ENCODE measurements at places on chromosomes 2 and 18. TPM values are rescaled to one million over a fixed set of nuclear protein-coding genes. Genes with fewer than 3 reads are reported as not detected.

GRCh38 chr2:21928292-21928691 is 804.5 kb downstream of the TDRD15 start:
- DNase-seq, result no peak

The SERPINB13 gene
- not detected for total RNA-seq

DNA sequence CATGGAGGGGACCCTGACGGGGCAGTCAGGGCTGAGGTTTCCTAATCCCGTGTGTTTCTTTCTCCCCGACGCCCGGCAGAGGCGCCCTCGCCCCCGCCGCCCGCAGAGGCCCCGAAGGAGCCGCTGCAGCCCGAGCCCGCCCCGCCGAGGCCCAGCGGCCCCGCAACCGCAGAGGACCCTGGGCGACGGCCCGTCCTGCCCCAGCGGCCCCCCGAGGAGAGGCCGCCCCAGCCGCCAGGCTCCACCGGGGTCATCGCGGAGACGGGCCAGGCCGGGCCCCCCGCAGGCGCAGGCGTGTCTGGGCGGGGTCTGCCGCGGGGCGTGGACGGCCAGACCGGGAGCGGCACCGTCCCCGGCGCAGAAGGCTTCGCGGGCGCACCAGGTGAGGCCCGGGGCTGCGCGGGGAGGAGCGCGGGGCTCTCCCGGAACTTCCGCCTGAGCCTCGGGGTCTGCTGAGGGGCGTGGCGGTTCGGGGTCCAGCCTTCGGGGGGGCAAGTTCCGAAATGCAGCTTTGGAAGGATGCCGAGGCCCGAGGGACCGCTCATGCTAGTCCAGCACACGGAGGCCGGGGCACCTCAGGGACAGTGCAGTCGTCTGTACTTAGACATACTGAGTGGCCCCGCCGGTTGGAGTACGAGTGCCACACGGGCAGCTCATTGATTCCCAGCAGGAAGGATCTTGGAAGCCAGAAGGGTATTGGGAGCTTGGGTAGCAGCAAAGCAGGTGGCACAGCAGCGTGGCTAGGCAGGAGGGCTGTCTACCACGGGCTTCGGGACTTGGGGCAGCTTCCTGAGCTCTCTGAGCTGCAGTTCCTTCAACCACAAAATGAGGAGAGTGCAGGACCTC is 60.1 kb downstream of the EMILIN2 start:
- DNase-seq, result peak; percentile 56

DNA sequence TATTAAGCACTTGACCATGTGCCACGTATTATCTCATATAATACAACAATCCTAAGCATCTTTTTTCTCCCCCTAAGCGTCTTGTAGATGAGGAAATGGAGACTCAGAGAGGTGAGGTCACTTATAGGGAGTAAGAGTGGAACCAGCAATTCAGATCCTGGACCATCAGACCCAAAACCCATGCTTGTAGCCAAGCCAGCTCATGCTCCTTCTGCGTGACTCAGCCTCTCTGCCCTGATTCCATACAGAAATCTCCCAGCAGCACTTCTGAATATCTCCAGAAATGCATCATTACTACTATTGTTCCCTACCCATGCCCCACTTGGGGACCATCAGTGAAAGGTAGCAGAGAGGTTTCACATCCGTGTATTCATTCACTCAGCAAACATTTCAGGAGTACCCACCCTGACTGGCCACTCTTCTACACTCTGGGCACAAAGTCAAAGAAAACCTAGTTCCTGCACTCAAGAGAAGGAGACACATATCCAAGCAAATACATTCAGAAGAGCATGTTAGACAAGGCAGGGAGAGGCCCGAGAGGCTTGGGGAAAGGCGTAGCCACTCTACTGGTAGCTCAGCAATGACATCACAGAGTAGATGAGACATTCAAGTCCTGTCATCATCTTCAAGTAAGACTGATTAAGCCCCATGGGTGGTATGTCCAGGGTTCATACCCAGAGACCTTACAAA is 141.9 kb downstream of the MTCL1 start:
- DNase-seq, result no peak

The GKN2 gene
- total RNA-seq, result not detected

The COL5A2 gene
- 0.08 TPM for total RNA-seq

The MTX2 gene
- 24.9 TPM for total RNA-seq

- no peak for DNase-seq
Observed at GRCh38 chr2:171201271-171201670, 40.6 kb upstream of the TLK1 start.

DNA sequence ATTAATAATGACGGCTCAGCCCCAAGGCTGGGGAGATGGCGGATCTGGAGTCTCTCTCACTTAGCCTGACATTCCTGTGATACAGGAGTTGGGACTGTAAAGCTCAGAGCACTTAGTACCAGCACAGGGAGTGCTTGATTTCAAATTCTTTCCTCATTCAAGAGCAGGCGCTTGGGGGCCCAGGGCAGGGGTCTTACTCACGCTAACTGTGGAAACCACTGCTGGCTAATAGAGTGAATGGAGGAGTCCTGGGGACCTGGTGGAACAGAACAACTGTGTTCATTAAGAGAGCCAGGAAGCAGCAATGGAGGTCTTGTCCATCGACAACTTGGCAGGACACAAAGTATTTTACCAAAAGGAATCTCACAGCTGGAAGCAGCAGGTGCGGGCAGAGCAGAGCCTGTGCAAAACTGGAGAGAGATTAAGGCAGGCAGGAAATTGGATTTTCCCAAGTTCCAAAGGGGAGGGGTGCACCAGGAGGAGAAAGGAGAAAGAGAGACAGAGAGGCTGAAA is 358.9 kb downstream of the TNS1 start:
- no peak for DNase-seq

DNA sequence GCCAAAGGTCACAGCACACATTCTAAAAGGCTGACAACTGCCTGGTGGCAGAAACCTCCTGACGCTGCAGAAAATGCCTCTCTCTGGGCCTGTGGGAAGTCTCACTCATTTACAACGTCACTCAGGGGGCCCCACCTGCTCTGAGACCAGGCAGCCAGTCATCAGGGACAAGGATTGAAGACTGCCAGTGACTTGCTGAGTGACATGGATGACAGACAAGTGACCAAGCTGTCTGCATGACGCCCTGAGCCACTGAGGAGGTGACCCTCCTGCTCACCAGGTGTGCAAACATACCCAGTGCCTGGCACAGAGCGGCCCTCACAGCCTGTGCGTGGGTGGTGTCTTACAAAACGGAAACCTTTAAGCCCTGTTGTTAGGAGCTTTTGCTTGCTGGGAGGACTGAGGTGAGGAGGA is 392.4 kb downstream of the TNS1 start:
- DNase-seq, result peak; percentile 28

GRCh38 chr2:121473512-121473911 is 57.2 kb upstream of the RNU4ATAC start:
- DNase-seq, result no peak

The GAD1 gene
- 5.3 TPM for total RNA-seq

DNA sequence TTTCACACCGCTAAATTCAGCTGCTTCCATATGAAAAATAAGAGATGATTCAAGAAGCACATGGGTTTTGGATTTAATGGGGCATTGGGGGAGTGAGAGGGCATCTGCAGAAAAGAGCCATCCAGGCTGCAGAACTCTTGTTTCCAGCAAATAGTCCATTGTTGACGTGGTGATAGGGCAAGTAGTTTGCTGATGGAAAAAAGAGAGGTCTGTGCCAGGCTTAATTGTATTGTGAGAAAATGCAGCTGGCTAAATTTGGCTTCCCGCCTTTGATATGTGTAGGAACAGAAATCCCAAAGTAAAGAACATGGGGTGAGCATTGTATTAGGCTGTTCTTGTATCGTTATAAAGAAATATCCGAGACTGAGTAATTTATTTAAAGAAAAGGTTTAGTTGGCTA is 199.5 kb downstream of the SETBP1 start:
- no peak for DNase-seq

DNA sequence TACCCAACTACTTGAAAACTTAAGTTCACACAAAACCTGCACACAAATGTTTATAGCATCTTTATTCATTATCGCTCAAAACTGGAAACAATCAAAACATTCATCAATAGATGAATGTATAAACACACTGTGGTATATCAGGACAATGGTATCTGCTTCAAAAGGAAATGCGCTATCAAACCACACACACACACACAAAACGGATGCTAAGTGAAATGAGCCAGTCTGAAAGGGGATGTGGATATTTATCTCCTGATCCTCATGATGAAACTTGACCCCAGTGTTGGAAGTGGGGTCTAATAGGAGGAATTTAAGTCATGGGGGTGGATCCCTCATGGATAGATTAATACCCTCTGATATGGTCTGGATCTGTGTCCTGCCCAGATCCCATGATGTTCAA is 22.0 kb downstream of the PDCL3 start:
- DNase-seq, result no peak

The KIF1A gene
- 0.66 TPM for total RNA-seq

The SPDYA gene
- 1.1 TPM for total RNA-seq

DNA sequence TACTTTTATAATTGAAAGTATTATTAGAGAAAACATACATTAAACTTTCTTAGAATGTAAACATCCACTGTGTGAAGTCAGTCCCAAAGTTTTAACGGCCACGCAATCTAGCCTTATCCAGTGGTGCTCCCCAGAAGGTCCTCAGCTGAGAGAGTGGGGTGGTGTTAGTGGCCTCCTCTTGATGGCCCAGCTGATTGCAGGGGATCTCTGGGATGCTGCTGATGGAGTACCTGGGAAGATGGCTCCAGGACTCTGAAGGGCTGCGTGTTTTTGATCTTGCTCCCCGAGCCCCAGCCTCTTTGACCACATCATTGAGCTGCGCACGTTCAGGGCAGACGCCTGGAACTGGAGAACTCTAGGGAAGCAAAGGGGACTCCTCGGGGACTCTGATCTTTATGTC is 181.4 kb downstream of the FAM210A start:
- DNase-seq, result no peak

GRCh38 chr2:219002395-219003266 is 9.4 kb upstream of the CRYBA2 start:
- DNase-seq, result no peak

The CCDC141 gene
- 0.78 TPM for total RNA-seq

DNA sequence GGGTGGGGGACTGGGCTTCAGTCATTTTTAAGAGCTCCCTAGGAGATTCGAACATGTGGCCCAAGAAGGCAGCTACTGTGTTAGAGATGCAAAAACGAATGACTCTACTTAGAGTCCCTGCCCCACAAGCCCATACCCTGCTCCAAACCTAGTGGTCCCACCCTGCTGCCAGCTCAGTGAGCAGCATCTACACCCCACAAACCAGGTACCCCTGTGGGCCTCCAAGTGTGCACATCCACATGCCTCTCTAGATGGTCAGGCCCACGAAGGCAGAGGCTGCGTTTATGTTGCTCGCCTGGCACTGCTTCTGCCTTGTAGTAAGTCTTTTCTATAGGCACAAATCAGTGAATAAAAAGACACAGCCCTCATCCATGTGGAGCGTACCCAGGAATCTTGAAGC is 112.6 kb downstream of the PDCL3 start:
- no peak for DNase-seq

The INO80D gene
- 30.3 TPM for total RNA-seq

The CAPN14 gene
- total RNA-seq, result 0.20 TPM

The C2orf72 gene
- 0.15 TPM for total RNA-seq

- DNase-seq, result no peak
Observed at GRCh38 chr2:85400541-85401463, 9.4 kb downstream of the CAPG start.

- DNase-seq, result no peak
Observed at GRCh38 chr2:211495339-211495738, 938.9 kb downstream of the CPS1 start.

DNA sequence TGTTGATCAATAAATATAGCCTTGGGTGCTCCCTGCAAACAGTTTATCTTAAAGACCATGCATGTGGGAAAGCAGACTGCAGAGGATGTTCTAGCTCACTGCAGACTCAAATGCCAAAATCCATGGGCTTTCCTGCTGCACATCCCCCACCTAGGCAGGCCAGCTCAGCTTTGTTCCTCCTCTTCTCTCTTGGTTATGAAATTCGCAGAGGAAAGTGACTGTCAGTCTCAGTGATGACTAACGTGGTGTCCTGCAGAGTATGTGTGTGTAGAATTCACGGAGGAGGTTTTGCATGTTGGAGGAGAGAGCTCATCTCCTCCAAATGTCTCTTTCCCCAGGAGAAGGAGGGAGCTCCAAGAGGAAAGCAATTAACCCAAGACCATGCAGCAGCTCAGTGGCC is 21.4 kb upstream of the KCNS3 start:
- no peak for DNase-seq

DNA sequence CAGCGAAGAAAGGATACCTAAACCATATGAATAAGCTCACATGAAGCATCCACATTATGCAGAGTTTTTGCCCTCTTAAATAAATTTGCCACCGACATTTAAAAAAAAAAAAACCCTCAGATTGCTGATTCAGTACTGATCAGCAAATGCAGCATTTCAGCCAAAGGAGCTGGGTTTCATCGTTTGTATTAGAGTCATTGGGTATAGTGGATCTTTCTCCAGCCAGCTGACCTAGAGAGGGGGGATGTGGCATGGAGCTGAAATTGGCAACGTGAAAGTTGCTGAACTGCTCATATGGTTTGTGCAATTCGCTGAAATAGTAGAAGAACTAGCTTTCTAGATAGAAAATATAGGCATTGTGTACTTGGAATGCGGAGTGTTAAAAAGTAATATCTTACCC is 73.5 kb upstream of the ZNF397 start:
- DNase-seq, result no peak

The FER1L5 gene
- total RNA-seq, result not detected

DNA sequence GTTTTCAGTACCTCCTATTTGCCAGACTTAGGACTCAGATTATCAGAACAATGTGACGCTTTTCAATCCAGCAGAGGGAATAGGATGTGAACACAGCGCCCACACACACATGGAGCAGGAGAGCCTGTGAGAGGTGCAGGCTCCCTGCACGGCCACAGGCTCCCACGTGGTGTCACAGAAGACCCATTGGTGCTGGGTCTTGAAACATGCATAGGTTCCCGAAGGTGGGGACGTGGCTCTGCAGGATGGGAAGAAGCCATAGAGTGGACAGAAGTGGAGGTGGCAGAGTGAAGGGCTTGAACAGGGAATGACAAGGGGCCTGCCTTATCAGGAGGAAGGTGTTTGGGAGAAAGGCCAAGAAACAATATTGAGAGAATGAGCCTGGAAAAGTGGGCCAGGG is 78.5 kb upstream of the BCL2L11 start:
- no peak for DNase-seq

The SPP2 gene
- not detected for total RNA-seq

- no peak for DNase-seq
Observed at GRCh38 chr2:201886504-201886903, 80.2 kb downstream of the CDK15 start.

The ZNF385B gene
- total RNA-seq, result not detected

DNA sequence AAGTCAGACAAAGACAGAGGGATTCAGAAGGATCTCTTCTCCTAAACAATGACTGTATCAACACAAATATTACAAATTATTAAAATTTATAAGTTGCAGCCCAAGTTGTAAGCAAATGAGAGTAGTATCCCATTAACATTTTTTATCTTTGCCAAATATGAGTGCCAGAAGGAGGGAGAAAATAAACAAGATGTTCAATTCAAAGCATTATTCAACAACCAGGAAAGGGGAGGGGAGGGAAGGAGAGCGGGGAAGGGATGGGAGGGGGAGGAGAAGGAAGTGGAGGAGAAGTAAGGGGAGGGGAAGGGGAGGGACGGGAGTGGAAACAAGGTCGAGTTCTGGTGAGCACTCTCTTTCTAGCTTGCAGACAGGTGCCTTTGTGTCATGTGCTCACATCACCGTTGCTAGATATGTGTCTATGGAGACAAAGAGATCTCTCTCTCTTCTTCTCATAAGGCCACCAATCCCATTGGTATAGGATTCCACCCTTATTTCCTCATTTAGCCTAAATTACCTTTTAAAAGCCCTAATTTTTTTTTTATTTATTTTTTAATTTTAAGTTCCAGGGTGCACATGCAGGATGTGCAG is 679.6 kb upstream of the CHAC2 start:
- DNase-seq, result no peak

The CDH2 gene
- 0.16 TPM for total RNA-seq

The EPC2 gene
- 36.2 TPM for total RNA-seq

GRCh38 chr2:112579241-112579640 is 5.2 kb upstream of the CHCHD5 start:
- no peak for DNase-seq

Data from activated T-helper 1 cell treated with anti-CD3 and anti-CD28 coated beads, Interleukin-12 subunit alpha, Interleukin-12 subunit beta, Interleukin-2, Interleukin-4 antibody, amounts not matched to agents 30 ng/mL and 10 ng/mL and 1 ng/mL, durations not matched to agents 14 hours and 24 hours and 36 hours (primary cell).